ENCODE measurements at places on chromosomes 3 and 15. TPM values are rescaled to one million over a fixed set of nuclear protein-coding genes. Genes with fewer than 3 reads are reported as not detected.

ZBTB47 gene
- 72.4 TPM for total RNA-seq

- H3K36me3 ChIP-seq: no peaks in the 10 kb centered on the region
- no peak overlapping the region for H3K4me3 ChIP-seq
- H3K27ac ChIP-seq: no peak overlapping the region
- no peaks in the 10 kb centered on the region for H3K4me1 ChIP-seq
- H3K27me3 ChIP-seq: no peaks in the 10 kb centered on the region
Measured at GRCh38 chr15:25847051-25847450, 16.1 kb downstream of the ATP10A start.

DNA sequence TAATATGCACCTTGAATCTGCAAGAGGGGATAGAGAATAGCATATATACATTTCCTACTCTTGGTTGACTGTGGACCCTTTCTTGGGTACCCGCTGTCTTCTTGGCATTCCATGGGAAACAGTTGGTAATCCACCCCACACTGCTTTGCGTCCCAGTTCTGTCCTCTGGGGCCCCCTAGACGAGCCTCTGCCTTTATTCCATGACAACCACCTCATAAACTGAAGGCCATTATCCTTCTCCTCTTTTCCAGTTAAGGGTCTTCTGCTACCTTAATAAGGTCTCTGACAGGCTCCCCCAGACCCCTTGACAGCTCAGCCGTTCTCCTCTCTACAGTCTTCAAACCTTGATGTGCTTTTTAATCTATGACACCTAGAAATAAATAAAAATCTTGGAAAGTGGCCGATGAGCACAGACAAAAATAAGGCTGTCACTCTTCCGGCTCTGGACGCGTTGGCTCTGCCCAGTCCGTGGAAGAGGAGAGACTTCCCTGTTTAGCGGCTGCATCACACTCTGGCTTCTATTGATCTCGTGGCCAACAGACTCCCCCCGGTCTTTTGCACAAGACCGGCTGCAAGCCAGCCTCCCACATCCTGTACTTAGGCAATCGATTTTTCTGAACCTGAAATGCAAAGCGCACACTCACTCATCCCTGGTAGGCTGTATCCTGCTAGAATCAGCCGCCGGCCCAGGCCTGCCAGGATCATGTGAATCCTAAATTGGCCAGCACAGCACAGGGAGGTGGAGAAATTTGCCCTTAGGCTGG, 251.0 kb upstream of the TLE3 start:
- no peaks in the 10 kb centered on the region for H3K36me3 ChIP-seq
- H3K27me3 ChIP-seq: no peaks in the 10 kb centered on the region
- H3K27ac ChIP-seq: no peak overlapping the region
- DNase-seq: peak; percentile 62

DNA sequence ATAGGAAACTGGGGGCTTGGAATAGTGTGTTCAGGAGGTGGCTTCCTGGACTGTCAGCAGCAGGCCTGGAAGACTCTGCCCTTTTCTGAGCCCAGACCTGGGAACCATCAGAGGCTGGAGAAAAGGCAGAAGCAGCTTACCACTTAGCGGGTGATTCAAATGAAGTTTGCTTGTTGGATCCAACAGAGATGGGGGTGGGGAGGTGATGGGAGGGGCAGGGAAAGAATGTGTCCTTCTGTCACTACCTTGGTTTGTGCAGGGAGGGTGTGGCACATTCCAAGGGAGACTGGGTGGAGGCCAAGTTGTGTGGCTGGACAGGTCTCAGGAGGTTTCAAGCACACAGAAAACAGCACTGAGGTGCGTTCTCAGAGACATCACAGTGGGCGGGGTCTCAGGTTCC, 58.8 kb downstream of the TRAK1 start:
- H3K27ac ChIP-seq: no peak overlapping the region
- no peaks in the 10 kb centered on the region for H3K27me3 ChIP-seq
- H3K36me3 ChIP-seq: no peaks in the 10 kb centered on the region
- no peak for DNase-seq
- no peak overlapping the region for H3K4me3 ChIP-seq

DNA sequence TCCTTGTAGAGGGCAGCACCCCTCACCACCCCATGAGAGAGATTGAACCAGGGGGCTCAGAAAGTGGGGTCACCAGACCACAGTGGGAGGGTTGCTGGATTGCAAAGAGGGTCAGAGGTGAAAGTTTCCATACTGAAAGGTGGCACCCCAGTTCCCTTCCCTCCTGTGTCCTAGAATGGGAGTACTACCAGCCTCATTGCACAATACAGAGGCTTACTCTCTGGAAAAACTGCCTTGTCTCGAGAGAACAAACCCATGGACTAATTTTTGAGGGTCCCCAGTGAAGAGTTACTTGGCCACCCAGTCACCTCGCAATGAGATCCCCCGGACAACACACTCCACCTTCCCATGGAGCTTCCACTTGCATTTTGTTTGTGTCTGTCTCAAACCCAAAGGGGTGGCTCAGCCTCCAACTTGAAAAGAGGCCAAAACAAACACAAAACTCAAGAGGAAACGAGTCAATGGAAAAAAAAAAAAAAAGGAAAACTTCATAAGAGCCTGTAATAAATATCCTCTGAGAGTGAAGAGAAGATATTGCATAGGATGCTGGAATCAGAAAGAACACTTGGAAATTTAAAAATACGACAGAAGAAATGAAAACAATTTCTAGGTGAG, 18.6 kb downstream of the MESP2 start:
- H3K36me3 ChIP-seq: no peaks in the 10 kb centered on the region
- no peaks in the 10 kb centered on the region for H3K4me1 ChIP-seq
- no peak for DNase-seq
- H3K27ac ChIP-seq: no peak overlapping the region

DNA sequence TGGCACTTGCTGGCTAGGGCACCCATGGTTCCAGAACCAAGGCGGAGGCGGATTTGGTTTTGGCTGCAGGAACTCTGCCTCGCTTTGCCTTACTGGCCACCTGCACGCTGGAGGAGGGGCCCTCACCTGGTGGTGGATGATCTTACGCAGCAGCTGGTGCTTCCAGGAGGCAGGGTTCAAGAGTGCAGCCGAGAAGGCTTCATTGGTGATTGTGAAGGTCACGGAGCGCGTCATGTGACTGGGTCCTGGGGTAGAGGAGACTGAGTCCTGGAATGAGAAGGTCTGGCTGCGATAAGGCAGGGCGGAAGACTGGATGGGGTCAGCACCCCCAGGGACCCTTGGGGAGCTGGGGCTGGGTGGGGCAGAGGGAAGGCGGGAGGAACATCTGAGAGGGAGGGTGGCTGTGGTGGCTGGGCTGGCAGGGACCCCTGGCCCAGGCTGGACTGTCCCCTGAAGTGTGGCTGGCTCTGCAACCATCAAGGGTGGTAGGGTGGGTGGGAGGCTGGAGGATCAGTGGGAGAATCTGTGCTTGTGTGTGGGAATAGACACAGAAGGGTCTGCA, 25.8 kb upstream of the GOLGA6C start:
- H3K4me3 ChIP-seq: no peak overlapping the region
- DNase-seq: no peak
- H3K4me1 ChIP-seq: no peaks in the 10 kb centered on the region
- no peak overlapping the region for H3K27ac ChIP-seq
- H3K27me3 ChIP-seq: no peaks in the 10 kb centered on the region

GRCh38 chr3:57160765-57161538, 4.2 kb downstream of the IL17RD start:
- no peak overlapping the region for H3K4me3 ChIP-seq
- no peaks in the 10 kb centered on the region for H3K36me3 ChIP-seq
- H3K27me3 ChIP-seq: no peaks in the 10 kb centered on the region
- no peak for DNase-seq
- no peak overlapping the region for H3K27ac ChIP-seq

Data from aorta (tissue), 5 donors.